AG20443 (cell line): ENCODE measurements at places on chromosomes 1 and 21.

- DNase-seq: peak; percentile 46
These were observed 60.5 kb downstream of the GLIS1 start for GRCh38 chr1:53678507-53678906.

DNA sequence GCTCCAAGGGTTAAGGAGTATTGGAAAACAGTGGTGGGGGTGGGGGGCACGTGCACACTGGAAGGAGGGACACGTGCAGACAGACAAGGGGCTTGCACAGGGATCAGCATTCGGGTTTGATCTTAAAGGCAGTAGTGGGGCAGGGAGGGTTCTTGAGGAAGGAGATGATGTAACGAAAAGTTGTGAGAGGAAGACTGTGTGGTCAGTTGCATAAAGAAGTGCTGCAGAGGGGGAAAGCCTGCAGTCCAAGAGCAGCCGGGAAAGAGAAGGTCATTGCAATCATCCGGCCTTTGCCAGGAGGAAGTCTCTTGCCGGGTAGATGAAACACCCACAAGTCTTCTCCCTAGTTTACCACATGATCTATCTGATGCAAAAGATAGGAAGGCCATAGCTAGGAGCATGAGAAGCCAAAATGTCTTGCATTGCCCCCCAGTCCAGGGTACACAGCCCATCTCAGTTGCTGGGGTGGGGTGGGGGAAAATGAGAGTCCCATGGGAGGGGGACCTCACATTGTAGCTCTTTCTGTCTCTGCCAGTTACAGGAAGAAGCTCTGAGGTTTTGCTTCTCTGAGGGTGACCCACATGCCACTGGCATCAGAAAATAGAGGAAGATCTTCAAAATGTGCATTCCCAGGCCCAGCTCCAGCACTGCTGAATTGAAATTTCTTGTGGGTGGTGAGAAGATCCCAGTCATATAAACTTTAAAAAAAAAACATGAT, 202.5 kb upstream of the RAB4A start:
- no peak for DNase-seq

DNA sequence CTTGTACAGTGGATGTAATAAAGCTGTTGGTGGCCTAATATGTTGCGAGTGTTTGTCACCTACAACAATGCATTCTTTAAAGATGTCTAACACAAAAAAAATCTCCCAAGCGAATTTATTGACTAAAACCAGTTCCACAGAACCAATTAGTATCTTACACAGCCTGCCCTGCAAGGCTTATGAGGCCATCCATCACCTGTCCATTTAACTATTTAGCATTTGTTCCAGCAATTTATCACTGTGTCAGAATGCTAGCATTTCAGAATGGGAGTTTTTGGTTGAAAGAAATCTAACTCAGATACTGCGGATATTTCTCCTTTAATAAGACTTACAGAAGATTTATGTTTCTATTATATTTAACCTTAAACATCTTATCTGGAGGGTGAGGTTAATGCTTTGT, 831.1 kb upstream of the PRMT6 start:
- DNase-seq: no peak

GRCh38 chr1:44566281-44567046, 107.8 kb downstream of the TMEM53 start:
- no peak for DNase-seq

- DNase-seq: no peak
These were observed 63.5 kb upstream of the C1orf174 start for GRCh38 chr1:3963554-3963953.

GRCh38 chr1:33335020-33335419, 14.1 kb upstream of the A3GALT2 start:
- DNase-seq: no peak

GRCh38 chr1:69777971-69778370, 210.2 kb downstream of the LRRC7 start:
- DNase-seq: no peak

DNA sequence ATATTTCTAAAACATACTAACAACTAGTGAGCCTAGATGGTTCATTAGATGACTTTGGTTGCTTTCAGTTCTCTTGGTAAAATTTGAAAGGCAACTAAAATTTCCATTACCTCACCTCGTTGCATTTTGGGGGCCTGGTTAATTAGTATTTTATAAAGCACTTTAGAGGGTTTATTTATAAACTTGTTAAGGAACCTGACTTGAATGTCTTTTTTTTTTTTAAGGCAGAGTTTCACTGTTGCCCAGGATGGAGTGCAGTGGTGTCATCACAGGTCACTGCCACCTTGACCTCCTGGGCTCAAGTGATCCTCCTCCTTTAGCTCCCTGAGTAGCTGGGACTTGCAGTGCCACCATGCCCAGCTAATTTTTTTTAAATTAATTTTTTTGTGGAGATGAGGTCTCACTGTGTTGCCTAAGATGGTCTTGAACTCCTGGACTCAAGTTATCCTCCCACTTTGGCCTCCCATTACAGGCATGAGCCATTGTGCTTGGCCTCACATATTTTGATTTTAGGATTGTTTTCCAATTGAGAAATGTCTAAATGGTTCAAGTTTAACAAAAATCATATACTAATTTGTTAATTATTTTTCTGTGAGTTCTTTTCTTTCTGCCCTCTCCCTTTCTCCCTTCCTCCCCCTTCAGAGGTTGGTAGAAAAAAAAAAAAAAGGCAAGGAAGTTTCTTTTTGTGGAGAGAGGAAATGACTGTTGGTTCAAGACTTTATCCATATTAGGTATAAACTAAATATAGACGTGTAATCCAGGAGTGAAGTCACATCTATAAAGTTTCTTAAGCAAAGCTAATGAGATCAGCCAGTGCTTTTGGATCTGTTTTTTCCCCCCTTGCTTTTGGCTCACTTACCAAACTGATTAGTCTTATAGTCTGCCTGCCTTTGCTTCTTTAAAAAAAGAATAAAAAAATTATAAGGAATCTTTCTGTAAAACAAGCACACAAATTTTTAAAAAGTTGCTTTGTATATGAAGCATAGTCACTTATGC, 24.7 kb downstream of the CLIC4 start:
- DNase-seq: peak; percentile 77

DNA sequence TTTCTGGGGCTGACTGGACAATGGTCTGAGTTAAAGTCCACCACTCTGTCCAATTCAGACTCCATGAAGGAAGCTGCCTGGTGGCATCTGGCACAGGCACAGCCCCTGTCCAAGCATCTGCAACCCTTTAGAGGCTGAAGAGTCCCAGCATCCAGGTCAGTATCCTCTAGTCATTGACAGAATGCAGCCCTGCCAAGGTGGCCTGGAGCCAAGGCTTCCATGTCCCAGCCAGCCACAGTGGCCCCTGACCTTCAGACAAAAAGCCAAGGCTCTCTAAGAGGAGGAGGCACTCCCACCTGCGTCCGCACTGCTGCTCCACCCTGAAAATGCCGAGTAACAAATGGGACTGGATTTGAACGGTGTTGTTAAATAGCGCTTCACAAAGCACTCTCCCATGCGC, 49.4 kb downstream of the KCNN3 start:
- no peak for DNase-seq

DNA sequence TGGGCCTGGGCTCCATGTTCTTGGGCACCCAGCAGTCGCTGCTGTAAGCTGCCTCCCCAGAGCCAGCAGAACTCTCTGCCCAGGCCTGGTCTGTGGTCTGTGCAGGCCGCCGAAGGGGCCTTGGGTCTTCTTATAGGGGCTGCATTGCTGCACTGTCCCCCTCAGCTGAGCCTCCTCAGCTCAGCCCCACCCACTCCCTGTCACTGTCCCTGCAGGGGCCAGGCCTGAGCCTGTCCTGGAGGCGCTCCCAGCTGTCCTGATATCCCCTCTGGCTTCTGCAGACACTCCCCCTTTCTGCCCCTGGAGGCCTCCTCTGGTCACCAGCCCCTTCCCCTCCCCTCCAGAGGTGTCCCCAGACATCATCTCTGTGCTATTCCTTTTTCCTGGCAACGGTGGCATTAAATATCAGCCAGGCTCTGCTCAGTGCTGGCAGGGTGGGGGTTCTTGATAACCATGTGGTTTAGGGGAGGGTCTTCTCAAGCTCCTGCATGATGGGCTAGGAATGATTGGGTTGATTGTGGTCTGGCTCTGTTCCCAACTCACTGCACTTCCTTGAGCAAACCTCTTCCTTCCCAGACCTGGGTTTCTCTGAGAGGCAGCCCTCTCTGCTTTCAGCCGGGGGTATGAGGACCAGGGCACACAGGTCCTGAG, 3.7 kb upstream of the FOXO6 start:
- DNase-seq: no peak

DNA sequence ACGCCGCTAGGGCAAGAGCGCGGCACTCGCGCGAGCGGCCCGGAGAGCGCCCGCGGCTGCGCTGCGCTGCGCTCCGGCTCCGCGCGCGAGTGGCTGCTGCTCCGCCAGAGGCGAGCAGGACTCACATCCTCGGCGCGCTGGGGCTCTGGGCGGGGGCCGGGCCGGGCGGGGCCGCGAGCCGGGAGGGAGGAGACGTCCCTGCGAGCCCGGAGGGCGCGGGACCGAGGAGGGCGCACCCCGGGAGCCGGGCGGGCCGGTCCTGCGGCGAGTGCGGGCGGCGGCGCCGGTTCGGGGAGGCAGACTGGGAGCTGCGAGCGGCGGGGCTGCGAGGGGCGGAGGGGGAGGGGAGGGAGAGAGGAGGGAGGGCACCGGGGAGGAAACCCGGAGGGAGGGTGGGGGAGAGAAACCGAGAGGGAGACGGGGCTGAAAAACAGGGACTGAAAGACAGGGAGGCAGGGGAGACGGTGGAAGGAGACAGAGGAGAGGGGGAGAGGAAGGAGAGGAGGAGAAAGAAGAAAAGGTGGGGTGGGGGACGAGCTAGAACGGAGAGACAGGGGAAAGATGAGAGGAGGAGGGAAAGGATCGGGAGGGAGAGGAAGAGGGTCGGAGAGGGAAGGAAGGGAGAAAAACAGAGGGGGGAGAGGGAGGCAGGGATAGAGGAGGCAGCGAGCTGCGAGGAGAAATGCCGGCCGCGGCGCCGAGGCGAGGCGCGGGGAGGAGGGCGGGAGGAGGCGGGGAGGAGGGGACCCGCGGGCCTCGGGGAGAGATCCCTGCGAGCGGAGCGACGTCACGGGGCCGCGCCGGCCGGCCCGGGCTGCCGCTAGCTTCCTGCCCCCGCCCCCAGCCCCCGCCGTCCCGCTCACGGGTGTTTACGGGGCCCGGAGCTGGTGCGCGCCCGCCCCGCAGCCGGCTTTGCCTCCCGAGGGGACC, at the start of gene CAMK2N1:
TSS of gene CAMK2N1 (minus strand) at position 684 of the 930 bp plus-strand sequence. CDS start 831 bp downstream, outside the sequence.
- DNase-seq: peak; percentile 92

DNA sequence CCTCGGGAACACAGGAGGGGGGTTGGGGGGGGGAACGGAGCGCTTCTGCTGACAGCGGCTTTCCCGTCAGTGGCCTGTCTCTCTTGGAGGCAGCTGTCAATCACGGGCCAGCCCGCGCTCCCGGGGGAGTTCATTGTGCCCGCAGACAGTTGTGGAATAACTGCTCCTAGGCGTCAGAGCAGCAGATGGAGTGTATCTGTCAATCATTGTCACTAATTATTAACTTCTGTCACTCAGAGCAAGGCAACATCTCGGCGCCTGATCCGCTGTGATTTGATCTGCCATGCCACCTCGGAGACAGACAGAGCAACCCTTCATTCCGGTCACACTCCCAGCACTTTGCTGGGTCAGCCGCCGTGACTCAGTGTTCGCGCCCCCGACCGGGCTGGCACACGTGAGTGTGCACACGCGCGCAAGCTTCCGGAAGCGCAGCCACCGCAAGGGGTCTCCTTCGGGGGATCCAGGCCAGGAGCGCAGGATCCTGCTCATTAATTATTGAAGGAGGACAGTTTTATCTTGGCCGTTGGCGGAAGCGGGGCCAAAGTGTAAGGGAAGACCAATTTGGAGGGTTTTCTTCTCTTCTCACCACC, 75.8 kb downstream of the RRAGC start:
- no peak for DNase-seq

DNA sequence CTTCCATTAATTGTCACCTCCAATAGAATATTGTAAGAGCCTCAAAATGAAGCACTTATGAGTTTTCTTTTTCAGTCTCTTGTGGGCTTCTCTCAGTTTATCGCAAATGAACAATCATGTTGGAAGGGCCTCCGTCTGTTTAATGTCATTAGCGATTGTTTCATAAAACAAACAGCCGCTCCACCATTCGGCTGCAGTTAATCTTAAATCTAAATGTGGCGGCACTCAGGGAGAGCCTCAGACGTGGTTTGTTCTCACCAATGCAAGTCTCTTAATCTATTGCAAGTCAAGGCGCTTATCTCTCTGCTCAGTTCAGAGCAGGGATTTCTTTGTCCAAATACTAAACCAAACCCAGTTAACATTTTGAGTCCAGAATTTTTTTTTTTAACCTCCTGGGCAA, 34.9 kb upstream of the ESRRG start:
- DNase-seq: no peak

DNA sequence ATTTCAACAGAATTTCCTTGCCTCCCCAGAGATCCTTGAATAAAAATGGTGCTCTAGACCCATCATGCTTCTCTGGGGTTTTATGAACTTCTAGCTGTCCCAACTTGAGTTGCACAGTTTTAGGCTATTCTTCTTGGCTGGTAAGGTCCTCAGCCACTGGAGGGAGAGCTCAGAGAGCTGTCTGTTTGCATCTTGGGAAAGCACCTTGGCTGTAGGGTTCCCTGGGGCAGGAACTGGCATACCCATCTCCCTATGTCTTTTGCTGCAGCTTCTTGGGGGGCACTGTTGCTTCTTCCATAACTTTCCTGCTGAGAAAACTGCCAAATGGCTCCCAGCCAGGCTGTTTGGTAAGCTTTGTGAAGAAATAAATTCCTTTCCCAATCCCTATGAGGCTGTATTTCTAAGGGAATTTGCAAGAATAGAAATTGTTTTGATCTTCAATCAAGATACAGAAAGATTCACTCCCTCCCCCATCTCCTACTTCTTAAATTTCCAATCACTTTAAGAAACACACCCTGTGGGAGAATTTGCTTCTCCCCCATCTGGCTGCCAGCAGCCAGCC, 8.2 kb upstream of the FMOD start:
- DNase-seq: peak; percentile 53

- no peak for DNase-seq
These were observed 833.3 kb downstream of the LTN1 start for GRCh38 chr21:28159396-28159795.

DNA sequence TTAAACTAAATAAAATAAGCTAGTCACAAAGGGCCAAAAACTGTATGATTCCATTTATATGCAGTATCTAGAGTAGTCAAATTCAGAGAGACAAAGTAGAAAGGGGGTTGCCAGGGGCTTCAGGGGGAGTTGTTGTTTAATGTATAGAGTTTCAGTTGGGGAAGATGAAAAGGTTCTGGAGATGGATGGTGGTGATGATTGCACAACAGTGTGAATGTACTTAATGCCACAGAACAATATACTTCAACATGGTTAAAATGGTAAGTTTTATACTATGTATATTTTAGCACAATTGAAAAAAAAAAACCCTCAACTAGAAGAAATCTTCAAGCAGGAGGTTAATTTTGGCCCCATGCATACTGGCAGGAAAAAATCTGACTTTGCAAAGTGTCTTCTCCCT, 24.3 kb downstream of the VAV3 start:
- no peak for DNase-seq

DNA sequence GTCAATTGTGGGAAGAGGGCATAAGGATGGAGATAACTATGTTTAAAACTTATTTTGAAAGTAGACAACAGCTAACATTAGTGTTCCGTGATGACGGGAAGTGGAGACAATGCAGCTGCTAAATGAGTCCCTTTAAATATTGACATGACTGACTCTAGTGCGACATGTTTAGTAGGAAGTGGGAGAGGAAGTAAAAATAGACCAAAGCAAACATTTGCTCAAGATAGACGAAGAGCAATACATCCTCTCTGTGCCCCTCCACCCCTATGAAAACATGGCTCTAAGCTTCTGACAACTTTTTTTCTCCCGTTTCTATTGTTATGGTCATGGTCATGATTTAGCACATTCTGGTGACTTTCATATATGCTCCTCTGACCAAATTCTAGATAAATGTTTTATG, 60.0 kb upstream of the HMCN1 start:
- DNase-seq: no peak

GRCh38 chr1:36238433-36238832, 14.2 kb downstream of the THRAP3 start:
- DNase-seq: no peak
